ENCODE measurements at places on chromosomes 1 and 21.
A peak's percentile ranks its signal among the peaks of the same experiment; 100 is the strongest.

DNA sequence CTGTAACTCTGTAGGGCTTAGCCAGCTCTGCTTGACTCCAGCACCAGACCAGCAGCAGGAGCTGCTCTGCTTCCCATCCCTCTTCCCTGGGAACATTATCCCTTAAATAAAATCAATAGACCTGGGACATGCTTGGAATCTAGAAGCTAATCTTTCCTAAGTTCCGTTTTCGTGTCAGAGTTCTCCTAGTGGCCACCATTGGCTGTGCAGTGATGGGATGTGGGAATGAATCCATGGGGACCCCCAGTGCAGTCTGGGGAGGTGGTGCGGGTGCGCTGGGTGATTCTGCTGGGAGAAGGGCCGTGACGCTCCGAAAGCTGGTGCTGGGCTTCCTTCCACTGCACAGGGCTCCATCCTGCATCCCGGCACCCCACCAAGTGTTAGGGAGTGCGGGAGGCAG, 202.7 kb downstream of the CAMTA1 start:
- no peak for DNase-seq

GRCh38 chr1:182206626-182207239, 145.2 kb upstream of the ZNF648 start:
- no peak for DNase-seq

GRCh38 chr1:15042866-15043265, 110.7 kb upstream of the TMEM51 start:
- DNase-seq, result no peak

GRCh38 chr1:195851016-195851601, 757.1 kb downstream of the KCNT2 start:
- DNase-seq, result no peak

DNA sequence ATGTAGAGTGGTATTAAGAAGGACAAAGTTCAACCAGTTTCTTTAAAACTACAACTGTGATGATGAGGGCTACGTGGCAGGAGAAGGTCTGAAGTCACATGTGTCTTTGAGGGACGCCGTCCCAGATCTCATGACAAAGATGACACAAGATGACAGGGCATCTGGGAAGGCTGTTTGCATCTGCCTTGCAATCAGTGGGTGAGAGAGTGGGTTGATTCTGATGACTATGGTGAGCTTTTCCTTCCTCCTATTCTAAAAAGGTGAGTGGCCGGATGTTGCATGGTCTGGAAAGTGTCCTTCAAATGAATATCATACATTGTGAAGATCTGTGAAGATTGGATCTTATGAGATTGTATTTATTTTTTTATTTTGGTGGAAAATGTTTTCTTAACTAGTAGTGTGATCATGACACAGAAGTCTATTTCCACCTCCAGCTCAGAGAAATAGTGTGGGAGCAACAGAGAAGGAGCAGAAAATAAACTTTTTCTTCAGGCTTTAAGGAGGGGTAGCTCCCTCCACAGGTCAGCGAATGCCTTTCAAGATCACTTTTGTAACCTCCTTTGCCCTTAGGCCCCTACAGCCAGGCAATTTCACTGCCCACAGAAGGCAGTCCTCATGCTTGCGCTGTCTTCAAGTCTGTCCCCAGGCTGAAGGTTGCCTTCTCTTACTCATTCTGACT, 76.0 kb upstream of the ATF3 start:
- DNase-seq, result no peak

DNA sequence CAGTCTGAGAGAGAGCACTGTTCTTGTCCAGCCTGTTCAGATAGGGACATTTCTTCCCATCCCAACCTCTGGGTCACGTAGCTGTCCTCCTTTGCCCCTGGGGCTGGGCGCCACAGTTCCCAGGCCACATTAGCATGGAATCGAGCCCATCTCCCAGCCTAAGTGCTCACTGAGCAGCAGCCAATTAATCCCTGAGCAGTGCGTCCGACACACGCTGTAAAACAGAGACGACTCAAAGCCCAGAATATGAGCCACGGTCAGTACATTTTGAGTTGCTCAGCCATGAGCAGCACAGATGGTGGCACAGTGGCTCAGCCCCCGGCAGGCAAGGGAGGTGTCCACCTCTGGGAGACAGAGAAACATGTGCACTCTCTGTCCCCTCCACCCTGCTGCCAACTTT, 267.4 kb downstream of the NPHP4 start:
- no peak for DNase-seq

DNA sequence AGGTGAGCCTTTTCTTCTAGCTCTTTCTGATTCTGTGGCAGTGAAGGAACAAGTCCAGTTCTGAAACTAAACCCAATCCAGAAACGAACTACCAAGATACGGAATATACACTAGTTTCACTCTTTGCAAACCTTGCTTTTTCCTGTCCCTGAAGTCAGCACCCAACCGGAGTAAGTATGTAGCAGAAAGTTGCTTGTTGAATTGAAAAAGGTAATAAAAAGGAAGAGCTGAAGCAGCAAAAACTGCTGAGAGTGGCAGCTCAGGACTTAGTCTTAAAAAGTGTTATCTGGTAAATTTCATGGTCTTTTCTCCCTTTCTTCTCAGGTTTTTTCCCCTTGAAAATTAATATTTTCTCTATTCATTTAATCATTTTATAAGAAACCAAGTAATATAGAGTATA, 9.4 kb upstream of the NT5C1A start:
- no peak for DNase-seq

- no peak for DNase-seq
Measured at GRCh38 chr1:96361271-96361856, 360.2 kb upstream of the PTBP2 start.

DNA sequence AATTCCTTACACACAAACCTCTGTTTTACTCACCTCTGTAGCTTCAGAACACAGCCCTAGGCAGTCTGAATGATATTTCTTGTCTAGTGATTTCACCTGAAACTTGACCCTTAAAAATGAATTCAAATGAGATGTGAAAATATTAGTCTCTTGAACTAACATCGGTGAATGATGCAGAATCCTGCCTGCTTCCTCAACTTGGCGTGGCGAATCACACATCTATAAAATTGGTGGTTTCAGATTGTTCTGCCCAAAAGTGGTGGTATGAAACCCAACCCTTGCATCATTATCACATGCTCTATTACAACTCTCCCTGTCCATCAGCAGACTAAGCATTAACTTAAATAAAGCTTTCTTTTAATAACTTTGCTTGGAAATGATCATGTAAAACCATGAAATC, 26.9 kb upstream of the C1orf21 start:
- DNase-seq, result no peak

GRCh38 chr1:90850181-90850897, 133.2 kb upstream of the BARHL2 start:
- DNase-seq, result no peak

DNA sequence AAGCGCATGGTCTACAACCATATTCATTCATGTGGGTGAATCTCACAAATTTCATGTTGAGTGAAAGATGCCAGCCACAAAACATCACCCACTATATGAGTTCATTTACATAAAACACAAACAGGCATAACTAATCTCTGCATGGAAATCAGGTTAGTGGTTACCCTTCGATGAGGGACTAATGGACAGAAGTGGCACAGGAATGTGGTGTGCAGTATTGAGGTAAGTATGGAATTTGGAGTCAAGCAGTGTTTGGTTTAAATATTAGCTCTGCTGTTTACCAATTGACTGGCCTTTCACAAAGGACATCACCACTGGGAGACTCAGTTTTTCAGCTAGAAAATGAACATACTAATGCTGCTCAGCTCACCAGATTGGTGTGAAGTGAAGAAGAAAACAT, 24.2 kb downstream of the CCDC185 start:
- no peak for DNase-seq

GRCh38 chr1:236342403-236343245, 51.5 kb upstream of the EDARADD start:
- DNase-seq, result no peak

- DNase-seq, result no peak
Measured at GRCh38 chr1:7690076-7690475, 81.0 kb upstream of the VAMP3 start.

DNA sequence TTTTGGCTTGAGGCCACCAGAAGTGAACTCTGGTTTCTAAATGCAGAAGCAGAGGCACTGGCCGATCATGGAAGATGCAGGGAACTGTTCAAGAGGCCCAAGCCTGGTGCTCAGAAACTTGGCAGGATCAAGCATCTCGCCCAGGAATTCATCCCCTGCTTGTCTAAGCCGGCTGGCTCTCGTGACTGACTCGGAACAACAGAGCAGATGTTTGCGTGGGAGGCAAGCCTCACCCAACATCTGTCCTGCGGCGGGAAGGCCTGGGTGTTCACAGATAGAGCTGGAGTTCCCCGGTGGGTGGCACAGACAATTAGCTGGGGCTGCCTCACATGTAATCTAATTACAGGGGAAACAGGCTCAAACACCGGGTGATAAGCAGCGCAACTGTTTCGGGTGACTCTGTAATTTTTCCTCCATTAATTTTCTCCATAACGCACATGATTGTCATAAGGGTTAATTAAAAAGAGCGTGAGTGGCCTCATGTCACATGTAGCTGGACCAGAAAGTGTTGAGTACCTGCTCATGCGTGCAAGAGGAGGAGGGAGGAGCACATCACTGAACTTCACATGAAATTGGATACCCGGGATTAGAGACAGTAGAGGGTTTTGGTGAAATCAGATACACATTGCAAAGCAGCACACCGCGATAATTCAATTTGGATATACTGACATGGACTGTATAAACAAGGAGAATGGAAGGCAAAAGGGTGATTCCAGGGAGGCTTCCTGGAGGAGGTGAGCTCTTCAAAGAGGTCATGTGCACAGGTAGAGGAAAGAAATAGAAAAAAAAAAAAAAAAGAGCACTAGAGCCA, 180.0 kb downstream of the ETS2 start:
- DNase-seq, result peak; percentile 90

- DNase-seq, result peak; percentile 94
Measured at GRCh38 chr1:221327954-221328353, 413.9 kb downstream of the DUSP10 start.

DNA sequence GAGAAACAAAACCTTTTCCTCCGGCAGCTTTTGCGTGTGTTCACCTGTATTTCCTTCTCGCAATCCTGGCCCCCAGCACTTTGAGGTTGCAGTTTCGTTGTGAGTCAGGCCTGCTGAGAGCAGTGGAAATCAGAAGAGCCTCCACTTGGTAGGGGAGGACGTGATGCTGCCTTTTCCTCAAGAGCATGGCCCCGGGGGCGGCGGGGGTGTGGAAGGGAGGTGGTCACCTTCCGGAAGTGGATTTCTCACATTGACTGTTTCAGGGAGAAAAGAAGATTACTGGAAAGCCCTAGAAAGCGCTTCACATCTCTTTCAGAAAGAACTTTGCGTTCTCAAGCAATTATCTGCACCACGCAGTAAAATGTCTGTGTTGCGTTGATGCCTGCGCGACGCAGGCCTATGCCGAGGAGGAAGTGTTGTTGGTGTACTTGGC, 12.2 kb upstream of the IL10 start:
- no peak for DNase-seq

DNA sequence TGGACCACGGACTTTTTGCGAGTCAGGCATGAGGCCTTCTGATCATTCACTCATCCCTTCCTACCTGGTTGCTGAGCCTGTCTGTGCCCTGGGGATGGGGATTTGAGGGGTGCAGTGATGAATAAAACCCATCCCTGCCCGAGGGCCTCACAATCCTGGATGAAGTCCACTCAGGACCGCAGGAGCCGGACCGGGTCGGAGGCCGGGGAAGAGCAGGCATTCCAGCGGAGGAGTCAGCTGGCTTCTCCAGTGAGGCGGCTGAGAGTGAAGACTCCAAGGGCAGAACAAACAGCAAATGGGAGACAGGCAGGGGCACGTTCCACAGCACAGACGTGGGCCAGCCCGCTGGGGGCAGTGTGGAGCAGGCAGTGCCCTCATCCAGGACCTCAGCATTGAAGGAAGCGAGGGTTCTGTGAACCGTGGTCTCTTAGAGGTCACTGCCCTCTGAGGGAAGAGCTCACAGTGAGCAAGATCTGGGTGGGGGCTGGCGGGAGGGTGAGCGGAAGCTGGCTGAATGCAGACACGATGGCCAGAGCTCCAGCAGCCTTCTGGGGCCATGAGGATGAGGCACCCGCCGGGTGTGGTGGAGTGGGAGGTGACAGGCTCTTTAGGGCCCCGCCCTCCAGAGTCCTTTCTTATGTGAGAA, 10.9 kb upstream of the LRRC3 start:
- DNase-seq, result no peak

- peak; percentile 69 for DNase-seq
Measured at GRCh38 chr1:223500560-223501425, 107.6 kb downstream of the CCDC185 start.

GRCh38 chr21:34907461-34908418, 141.4 kb downstream of the RUNX1 start:
- DNase-seq, result no peak

DNA sequence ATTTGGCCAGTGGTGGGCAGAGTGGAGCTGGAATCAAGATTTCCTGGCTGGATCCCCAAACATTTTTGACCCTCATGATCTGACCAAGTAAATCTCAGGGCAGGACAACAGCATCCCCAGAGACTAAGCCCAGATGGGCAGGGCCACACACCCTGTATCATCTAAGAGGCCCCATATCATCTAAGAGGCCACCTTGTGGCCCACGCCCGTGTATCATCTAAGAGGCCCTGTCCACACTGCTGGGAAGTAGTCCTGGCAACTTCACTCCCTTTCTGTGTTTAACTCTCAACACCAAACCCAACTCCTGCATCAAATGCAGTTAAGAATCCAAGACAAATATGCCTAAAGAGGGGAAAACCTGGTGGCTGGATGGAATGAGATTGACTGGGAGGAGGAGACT, 81.6 kb upstream of the SSX2IP start:
- DNase-seq, result no peak

DNA sequence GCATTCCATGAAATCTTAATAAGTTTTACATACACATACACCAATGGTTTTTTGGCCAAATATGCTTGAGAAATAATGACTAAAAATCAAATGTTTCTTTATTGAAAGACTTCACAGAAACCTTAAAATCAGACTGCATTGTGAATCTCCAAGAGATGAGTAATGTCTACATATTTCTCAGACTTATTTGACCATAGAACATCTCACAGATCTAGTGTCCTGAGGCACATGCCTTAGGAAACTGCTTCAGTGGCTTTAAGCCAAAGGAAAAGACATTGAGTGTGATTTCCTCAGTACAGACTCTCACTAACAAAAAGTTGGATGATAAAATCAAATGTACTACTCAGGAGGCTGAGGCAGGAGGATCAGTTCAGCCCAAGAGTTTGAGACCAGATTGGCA, 6.2 kb upstream of the C1orf105 start:
- no peak for DNase-seq

DNA sequence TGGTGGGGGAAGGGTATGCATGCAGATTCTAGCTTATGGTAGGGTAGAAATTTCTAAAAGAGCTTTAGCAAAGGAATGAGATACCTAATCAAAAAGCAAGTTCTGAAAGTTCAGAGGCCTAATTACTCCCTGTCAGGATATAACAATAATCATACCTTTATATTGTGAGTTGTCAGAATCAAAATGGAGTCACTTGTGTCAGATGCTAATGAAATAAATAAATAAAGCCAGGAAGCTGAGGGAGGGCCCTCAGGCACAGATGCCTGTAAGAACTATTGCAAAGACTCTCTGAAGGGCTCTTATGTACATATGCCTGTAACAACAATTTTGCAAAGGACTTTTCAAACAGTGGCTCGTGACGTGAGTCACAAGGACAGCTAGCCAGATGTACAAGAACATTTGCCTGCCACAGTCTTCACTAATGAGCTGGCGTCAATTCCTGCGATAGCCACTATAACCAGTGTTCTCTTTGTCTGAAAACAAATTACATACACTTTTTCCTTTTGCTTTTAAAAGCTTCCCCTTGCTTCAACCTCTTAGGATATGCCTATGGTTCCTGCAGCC, 27.4 kb upstream of the DNASE2B start:
- no peak for DNase-seq
